ENCODE measurements at places on chromosomes 1 and 21. TPM values are rescaled to one million over a fixed set of nuclear protein-coding genes. Genes with fewer than 3 reads are reported as not detected.

DNA sequence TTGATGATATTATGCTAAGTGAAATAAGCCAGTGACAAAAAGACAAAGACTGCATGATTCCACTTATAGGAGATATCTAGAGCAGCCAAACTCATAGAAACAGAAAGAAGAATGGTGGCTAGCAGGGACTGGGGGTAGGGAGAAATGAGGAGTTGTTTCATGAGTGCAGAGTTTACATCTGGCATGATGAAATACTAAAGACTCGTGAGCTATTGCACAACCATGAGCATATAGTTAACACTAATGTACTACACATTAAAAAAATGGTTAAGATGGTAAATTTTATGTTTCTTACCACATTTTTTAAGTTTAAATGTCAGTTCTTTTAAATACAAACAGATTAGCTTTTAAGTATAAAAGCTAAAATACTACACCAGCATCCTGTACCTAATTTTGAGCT lies 57.8 kb downstream of the ESRRG start:
- no peaks in the 10 kb centered on the region for H3K36me3 ChIP-seq
- DNase-seq, result no peak
- H3K27me3 ChIP-seq, result no peaks in the 10 kb centered on the region
- no peaks in the 10 kb centered on the region for H3K4me1 ChIP-seq
- no peak overlapping the region for H3K4me3 ChIP-seq
- H3K27ac ChIP-seq, result peak overlapping the region; percentile 36

DNA sequence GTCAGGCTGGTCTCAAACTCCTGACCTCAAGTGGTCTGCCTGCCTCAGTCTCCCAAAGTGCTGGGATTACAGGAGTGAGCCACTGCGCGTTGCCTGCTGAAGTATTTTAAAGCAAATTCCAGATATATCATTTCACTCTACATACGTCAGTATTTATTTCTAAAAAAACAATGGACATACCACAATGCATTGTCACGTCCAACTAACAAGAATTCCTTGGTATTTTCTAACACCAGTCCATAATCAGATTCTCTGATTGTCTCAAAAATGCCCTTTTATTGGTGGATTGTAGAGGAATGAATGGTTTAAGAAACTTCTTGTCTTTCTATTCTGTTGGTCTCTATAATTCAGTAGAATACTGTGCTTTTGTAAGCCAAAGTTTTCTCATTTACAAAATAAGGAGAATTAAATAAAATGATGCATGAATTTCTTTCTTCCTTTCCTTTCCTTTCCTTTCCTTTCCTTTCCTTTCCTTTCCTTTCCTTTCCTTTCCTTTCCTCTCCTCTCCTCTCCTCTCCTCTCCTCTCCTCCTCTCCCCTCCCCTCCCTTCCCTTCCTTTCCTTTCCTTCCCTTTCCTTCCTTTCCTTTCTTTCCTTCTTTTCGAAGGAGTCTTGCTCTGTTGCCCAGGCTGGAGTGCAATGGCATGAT lies 55.8 kb downstream of the VPS13D start:
- no peaks in the 10 kb centered on the region for H3K27me3 ChIP-seq
- no peak for DNase-seq
- H3K36me3 ChIP-seq, result peaks cover 24% of the 10 kb centered on the region
- no peak overlapping the region for H3K4me3 ChIP-seq

DNA sequence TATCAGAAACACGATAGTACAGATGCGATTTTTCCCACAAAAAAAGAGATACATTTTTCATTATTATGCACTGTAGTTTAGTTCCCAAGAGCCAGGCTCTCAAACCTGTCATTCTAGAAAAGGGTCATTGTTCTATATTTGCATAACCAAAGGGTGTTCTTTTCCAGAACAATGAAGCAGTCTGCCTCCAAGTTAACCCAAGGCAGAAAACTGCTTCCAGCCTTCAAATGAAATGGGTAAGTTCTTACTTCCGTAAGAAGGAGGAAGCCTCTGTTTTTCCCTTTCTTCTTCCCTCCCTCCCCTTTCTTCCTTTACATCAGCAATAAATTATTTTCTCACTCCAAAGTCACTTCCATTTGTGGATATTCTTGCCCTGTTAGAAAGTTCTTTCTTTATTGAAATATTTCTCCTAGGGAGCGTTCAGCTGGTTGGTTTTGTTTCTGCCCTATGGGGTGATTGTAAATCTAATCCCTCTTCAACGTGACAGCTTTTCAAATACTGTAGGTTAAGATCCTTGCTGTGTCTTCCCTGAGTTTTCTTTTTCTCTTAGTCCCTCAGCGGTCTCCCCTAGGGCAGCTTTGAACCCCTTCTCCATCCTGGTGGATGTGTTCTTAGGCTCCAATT lies 77.3 kb upstream of the PTGFRN start:
- peaks cover 4% of the 10 kb centered on the region for H3K4me1 ChIP-seq
- H3K27ac ChIP-seq, result peak overlapping the region; percentile 66
- H3K27me3 ChIP-seq, result no peaks in the 10 kb centered on the region
- no peaks in the 10 kb centered on the region for H3K36me3 ChIP-seq
- DNase-seq, result no peak
- no peak overlapping the region for H3K4me3 ChIP-seq

DNA sequence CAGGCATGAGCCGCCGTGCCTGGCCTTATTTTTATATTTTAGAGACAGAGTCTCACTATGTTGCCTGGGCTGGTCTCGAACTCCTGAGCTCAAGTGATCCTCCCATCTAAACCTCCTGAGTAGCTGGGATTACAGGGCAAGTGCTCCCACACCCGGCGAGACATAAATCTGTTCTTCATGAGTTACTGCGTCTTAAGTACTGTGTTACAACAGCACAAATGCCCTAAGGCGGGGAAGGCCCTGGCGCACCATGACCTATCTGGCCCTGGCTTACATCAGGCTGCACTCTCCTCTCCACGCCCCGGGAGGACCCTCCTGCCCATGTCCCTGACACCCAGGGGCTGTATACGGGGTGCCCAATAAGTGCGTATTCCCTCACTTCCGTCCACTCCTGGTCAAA lies 4.3 kb downstream of the GPR153 start:
- no peak overlapping the region for H3K4me3 ChIP-seq
- DNase-seq, result no peak
- H3K27ac ChIP-seq, result no peak overlapping the region
- no peaks in the 10 kb centered on the region for H3K27me3 ChIP-seq
- H3K36me3 ChIP-seq, result no peaks in the 10 kb centered on the region
- no peaks in the 10 kb centered on the region for H3K4me1 ChIP-seq

HES4 gene
- 8.2 TPM for polyA plus RNA-seq

GRCh38 chr1:47432071-47433036 lies 5.5 kb upstream of the FOXD2 start:
- no peak overlapping the region for H3K27ac ChIP-seq
- H3K4me3 ChIP-seq, result peak overlapping the region; percentile 4
- peaks cover 4% of the 10 kb centered on the region for H3K4me1 ChIP-seq
- peaks cover 53% of the 10 kb centered on the region for H3K27me3 ChIP-seq
- H3K36me3 ChIP-seq, result peaks cover 31% of the 10 kb centered on the region

GRCh38 chr21:41622831-41623548 lies 115.0 kb upstream of the TMPRSS2 start:
- H3K4me1 ChIP-seq, result no peaks in the 10 kb centered on the region
- H3K27me3 ChIP-seq, result no peaks in the 10 kb centered on the region
- no peak overlapping the region for H3K4me3 ChIP-seq
- no peaks in the 10 kb centered on the region for H3K36me3 ChIP-seq
- H3K27ac ChIP-seq, result no peak overlapping the region

- H3K27me3 ChIP-seq, result no peaks in the 10 kb centered on the region
- no peak for DNase-seq
- H3K36me3 ChIP-seq, result no peaks in the 10 kb centered on the region
- no peak overlapping the region for H3K4me3 ChIP-seq
- H3K4me1 ChIP-seq, result no peaks in the 10 kb centered on the region
Measured at GRCh38 chr1:230502306-230502705, 76.2 kb upstream of the PGBD5 start.

RXFP4 gene
- 0.82 TPM for polyA plus RNA-seq

- no peaks in the 10 kb centered on the region for H3K27me3 ChIP-seq
- no peak for DNase-seq
- no peaks in the 10 kb centered on the region for H3K4me1 ChIP-seq
- no peak overlapping the region for H3K27ac ChIP-seq
Measured at GRCh38 chr21:30958741-30959140, 77.4 kb upstream of the KRTAP11-1 start.

GRCh38 chr1:205676002-205676401 lies 4.3 kb downstream of the SLC45A3 start:
- H3K4me1 ChIP-seq, result peaks cover 2% of the 10 kb centered on the region
- no peaks in the 10 kb centered on the region for H3K36me3 ChIP-seq
- peak; percentile 82 for DNase-seq

DNA sequence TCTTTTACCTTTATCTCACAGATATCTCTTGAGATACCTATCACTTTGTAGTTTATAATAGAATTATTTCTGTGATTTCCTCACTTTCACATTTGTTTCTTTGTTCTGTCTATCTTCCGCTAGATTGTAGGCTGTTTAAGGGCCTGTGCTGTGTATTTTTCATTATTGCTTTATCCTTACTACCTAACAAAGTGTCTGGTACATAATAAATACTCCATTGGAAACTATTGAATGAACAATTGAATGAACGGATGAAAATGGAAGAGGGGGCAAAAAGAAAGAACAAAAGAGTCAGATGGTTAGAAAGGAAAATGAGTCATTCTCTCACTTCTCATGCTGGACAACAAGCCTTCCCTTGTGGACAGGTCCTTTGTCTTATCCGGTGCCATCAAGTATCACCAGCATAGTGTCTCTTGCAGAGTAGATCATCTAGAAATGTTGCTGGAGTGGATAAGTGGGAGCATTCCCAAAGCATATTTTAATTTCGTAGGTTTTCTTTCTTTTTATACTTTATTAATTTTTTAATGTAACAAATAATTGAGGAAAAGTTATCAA lies 159.8 kb downstream of the NEK7 start:
- H3K36me3 ChIP-seq, result peaks cover 6% of the 10 kb centered on the region
- H3K4me3 ChIP-seq, result no peak overlapping the region
- no peaks in the 10 kb centered on the region for H3K4me1 ChIP-seq
- H3K27ac ChIP-seq, result no peak overlapping the region
- DNase-seq, result no peak

DNA sequence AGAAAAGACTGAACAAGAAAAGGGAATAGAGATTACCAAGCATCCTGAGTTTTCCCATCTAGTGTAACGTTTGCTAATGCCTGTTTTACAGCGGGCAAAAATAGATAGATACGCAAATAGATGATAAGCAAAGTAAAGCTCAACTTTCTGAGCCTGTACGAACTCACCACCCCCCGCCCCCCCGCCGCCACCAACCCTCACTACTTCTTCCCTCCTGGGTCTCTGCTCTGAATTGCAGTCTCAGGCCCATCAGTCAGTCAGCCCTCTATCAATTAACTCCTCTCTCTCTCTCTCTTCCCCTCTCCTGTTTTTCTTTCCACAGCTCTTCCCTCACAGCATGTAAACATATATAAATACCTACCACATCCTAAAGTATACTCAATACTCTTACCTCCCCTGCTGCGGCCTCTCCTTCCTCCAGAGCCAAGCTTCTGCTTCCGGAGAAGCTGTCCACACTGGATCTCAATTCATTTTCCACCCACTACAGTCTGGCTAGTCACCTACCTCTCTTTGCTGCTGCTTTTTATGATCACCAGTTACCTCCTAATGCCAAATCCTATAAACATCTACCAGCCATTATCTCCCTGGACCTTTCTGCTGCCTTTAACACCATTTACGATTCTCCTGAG lies 64.6 kb downstream of the CAPN2 start:
- peak; percentile 28 for DNase-seq
- peaks cover 25% of the 10 kb centered on the region for H3K36me3 ChIP-seq
- peaks cover 3% of the 10 kb centered on the region for H3K4me1 ChIP-seq
- no peaks in the 10 kb centered on the region for H3K27me3 ChIP-seq

ERICH3 gene
- polyA plus RNA-seq, result 0.32 TPM

EIF4G3 gene
- polyA plus RNA-seq, result 32.1 TPM

LRRC53 gene
- 0.03 TPM for polyA plus RNA-seq

DNA sequence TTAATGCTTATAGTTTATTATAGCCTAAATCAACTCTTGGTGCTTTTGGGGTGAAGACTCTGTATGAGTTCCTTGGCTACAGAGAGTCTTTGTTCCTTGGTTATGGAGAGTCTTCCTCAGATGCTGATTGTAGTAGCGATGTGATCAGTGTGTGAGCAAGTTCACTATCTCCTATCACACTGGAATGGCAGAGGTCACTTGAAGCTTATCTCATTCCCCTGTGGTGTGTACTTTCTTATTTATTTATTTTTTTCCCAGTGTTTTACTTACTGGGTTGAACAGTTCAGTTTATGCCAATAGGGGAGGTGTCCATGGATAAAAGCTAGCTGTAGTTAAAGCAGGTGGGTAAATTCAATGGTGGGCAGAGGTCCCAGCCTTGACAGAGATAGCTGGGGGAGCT lies 20.1 kb upstream of the MAB21L3 start:
- no peak overlapping the region for H3K27ac ChIP-seq
- H3K4me1 ChIP-seq, result no peaks in the 10 kb centered on the region
- no peaks in the 10 kb centered on the region for H3K27me3 ChIP-seq
- no peak for DNase-seq

DNA sequence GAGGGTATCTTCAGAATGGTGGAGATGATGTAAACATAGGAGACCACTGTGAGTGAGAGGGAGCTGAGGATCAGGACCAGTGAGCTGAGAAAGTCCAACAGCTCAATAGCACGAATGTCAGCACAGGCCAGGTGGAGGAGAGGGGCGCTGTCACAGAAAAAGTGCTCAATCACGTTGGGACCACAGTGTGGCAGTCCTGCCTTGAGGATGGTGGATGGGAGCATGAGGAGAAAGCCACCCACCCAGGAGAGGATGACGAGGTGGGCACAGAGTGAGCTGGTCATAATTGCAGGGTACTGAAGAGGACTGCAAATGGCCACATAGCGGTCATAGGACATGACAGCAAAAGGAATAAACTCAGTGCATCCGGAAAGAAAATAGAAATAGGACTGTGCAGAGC lies 8.1 kb downstream of the OR11L1 start:
- no peak for DNase-seq
- no peak overlapping the region for H3K27ac ChIP-seq
- no peaks in the 10 kb centered on the region for H3K27me3 ChIP-seq
- no peak overlapping the region for H3K4me3 ChIP-seq

DNA sequence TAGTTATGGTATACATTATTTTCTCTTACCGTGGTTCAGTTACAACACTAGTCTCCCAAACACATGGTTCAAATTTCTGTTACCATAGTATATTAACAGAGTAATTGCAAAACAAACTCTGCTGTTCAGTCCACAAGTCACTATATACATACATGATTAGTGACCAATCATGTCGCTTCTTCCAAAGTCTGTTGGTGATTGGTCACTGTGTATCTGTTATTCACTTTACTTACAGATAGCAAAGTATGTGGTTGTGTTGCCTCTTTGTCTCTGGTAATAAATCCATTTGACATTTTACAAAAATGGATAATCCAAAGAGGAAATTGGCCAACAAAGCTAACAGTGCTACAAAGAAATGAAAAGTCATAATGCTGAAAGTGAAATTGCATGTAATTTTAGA lies 107.2 kb downstream of the RABGAP1L start:
- DNase-seq, result peak; percentile 8
- no peaks in the 10 kb centered on the region for H3K27me3 ChIP-seq
- H3K36me3 ChIP-seq, result peaks cover 7% of the 10 kb centered on the region
- peaks cover 2% of the 10 kb centered on the region for H3K4me1 ChIP-seq

SEC22B gene
- polyA plus RNA-seq, result 19.7 TPM

DNA sequence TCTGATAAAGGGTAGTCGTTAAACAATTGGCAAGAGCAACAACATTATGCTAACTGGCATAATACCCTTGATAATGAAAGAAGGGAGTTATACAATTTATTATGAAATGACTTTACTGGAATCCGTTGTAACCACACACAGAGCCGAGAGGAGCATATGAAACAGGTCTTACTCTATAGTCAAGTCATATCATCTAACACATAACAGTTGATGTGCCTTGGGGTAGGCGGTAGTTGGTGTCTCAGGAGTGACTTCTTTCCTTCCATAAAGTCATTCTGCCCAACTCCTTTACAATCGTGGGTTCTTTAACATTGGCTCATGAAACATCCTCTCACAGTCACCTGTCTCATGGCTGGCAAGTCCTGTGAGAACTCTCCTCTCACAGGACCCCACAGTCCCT lies 225.2 kb downstream of the LTN1 start:
- DNase-seq, result no peak
- H3K27ac ChIP-seq, result no peak overlapping the region
- no peaks in the 10 kb centered on the region for H3K27me3 ChIP-seq
- no peaks in the 10 kb centered on the region for H3K36me3 ChIP-seq
- H3K4me1 ChIP-seq, result no peaks in the 10 kb centered on the region

Data from small intestine (tissue), 16 donors.